Activated T-helper 9 cell treated with anti-CD3 and anti-CD28 coated beads, Interleukin-2, amount 50 U/mL, for 16 hours (primary cell): ENCODE measurements at places on chromosomes 7 and 10.

GRCh38 chr7:74269757-74270277 is 15.6 kb upstream of the RFC2 start:
- peak; percentile 28 for DNase-seq

- DNase-seq: peak; percentile 54
These were observed 18.7 kb upstream of the ARID5B start for GRCh38 chr10:61882621-61883370.

GRCh38 chr10:117996709-117997108 is 50.0 kb downstream of the RAB11FIP2 start:
- DNase-seq: no peak

DNA sequence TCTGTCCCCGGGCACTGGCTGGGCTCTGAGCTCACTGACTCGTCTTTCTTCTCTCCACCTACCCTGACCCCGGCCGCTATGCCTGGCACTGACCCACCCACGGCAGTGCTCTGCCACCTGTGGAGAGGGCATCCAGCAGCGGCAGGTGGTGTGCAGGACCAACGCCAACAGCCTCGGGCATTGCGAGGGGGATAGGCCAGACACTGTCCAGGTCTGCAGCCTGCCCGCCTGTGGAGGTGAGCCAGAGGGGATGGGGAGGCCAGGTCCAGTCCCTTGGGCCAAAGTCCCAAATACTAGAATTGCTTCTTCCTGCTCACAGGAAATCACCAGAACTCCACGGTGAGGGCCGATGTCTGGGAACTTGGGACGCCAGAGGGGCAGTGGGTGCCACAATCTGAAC is 27.3 kb downstream of the TBATA start:
- DNase-seq: no peak

DNA sequence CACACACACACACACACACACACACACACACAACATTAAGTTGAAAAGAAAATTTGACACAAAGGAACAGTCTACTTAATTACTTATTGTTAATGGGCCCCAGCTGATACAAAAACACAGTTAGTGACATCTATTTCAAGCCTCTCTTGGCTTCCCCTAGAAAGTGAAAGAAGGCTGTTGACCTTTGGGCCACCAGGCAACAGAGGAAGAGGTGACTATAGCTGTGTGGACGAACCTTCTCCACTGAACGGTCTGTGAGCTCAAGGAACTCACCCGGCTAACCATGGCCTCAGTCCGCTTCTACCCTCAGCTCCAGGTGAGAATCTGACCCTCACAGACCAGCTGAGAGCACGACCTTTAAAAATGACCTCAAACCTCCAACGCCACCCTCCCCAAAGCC is 32.9 kb upstream of the CALN1 start:
- DNase-seq: no peak

DNA sequence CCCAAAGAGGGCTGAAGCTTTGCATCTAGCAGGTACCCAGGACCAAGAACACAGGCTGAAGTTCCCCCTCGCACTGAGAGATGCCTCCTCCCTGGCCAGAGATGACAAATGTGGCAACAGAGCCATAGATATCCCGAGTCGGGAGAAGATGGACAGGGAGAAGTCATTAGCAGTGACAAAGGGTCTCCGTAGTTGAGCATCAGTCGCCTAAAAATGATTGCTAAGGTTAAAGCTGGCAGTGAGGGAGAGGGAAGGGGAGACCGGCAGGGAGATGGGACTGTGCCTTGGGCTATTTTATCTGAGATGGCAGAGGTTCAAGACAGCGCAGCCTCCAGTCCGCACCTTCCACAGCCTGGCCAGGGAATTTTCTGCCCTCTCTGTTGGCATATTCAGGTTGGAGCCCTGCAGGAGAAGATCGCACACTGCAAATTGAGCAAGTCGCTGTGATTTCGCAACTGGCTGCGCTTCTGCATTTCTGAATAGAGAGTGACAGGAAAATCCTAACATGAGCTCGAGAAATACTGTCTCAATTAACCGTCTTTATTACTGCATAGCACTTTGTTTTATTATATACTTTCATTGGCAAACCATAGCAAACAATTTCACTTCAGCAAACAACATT is 238.9 kb upstream of the GPR26 start:
- no peak for DNase-seq

- DNase-seq: no peak
These were observed 575 bp downstream of the PLPP4 start for GRCh38 chr10:120457431-120458172.

- DNase-seq: no peak
These were observed 2.2 kb upstream of the TMEM196 start for GRCh38 chr7:19775578-19775977.

DNA sequence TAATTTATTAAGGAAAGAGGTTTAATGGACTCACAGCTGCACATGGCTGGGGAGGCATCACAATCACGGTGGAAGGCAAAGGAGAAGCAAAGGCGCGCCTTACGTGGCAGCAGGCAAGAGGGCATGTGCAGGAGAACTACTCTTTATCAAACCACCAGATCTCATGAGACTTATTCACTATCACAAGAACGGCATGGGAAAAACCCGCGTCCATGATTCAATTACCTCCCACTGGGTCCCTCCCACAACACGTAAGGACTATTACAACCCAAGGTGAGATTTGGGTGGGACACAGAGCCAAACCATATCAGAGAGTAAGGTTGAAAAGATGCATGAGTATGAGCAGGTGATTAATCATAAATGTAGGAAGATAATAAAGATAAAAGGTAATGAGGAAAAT is 3.2 kb upstream of the JCAD start:
- no peak for DNase-seq

DNA sequence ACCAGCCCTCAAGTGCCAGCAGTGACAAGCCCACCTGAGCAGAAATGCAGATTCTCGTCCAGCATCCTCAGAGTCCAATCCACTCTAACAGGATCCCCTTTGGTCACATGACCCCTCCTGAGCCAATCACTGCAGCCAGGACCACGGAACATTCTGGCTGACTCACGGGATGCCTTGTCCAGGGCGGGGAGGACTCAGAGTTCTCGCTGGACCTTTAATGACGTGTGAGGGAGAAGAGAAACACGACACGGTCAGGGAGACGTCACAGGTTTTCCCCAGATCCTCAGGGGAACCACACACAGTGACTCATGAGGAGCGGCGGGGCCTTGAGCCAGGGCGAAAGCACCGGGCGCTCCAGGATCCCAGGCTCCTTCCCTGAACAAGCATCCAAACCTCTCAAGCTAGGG is 155.7 kb downstream of the PTPRN2 start:
- no peak for DNase-seq

DNA sequence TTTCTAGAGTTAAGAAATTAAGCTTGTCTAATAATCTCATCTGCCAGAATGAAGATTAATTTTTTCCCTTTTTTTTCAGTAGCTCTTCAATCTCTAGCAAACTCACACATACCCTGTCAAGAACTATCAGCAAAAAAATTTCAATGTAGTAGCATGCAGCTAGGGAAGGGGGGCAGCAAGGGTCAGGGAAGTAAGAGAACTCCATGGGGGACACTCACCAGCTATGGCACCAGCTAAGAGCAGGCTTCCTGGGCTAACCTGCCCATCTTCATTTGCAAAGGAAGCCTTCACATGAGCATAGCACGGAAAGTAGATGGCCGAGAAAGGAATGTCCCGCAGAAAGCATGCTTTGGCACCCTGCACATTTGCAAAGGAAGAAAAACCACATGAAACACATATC is 190.4 kb downstream of the SLC25A13 start:
- no peak for DNase-seq

DNA sequence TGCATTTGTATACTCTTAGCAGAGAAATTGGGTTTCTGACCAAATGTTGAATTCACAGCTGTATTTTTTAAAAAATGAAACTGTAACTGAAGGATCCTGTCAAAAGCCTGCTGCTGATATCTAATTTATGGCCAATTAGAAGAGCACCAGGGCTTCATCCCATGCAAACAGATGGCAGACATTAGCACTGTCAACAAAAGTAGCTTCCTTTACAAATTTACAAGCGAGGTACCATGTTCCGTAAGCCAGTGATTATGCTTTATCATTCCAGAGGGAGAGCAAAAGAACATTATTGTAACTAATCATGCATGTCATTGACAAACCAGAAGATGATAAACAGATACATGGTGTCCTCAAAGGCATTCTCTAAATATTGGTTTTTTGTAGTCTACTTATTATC is 177.2 kb upstream of the DKK1 start:
- DNase-seq: no peak

DNA sequence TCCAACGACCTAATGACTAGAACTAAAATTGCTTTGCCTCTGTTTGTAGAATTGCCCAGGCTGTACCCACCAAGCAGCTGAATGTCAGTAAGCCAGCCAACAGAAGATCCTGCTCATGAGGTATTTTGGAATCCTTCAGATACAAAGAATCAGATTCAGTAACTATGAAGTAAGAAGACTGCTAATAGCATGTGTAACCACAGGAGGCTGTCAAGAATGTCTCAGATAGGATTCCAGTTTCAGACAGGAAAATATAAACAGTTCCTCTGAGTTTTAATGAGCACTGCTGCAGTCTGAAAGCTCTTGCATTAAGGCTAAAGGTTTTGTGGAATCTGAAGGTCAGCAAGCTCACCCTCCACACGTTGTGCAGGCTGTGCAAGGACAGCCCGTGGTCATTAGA is 112.6 kb upstream of the ADAM12 start:
- no peak for DNase-seq

DNA sequence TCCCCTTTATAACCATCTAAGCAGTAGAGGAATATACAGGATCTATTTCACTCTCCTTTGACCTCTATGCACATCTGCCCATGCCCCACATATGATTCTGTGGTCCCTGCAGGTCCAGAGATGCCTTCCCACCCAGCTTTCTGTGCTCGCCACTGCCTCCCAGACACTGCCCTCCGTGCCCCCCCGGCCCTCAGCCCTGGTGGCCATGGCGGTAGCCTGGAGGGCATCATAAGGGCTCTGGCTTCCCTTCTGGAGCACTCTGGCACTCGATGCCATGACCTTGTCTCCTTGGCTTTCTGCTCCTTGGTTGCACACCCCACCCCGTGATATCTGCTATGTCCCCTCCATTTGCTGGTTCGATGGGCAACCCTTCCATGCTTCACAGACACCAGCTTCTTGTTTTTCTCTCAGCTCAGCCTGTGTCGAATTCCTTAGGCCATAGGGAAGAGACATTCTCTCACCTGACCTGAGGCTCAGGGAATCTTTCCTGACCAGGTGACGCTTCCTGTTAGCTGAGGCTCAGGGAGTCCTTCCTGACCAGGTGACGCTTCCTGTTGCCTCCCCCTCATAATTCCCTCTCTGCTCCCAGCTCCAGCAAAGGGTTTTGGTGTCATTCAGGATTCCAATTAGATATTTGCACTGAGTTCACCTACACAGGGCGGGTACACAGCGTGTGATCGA is 100.4 kb upstream of the GLI3 start:
- no peak for DNase-seq

DNA sequence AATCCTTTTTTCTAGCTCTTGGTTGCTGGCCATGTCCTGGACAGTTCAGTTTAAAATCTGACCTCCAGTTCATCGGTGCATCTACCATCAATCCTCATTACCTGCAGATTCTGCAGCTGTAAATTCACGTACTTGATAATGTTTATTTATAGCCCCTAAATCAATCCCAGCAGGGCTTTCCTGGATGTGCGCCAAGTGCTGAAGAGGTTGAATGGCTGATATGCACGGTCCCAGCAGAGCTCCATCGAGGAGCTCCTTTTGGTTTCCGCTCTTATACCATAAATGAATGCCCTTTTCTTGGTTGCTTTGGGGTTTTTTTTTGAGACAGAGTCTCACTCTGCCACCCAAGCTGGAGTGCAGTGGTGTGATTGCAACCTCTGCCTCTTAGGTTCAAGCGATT is 91.2 kb upstream of the CCZ1B start:
- DNase-seq: no peak

- DNase-seq: no peak
These were observed 569.9 kb downstream of the ANKRD7 start for GRCh38 chr7:118794419-118794818.

- no peak for DNase-seq
These were observed 171.5 kb downstream of the C7orf25 start for GRCh38 chr7:42740408-42740807.

- DNase-seq: no peak
These were observed 46.8 kb downstream of the CH25H start for GRCh38 chr10:89160339-89160738.

GRCh38 chr10:8800426-8800825 is 745.9 kb downstream of the GATA3 start:
- DNase-seq: no peak

GRCh38 chr10:17169803-17170202 is 31.7 kb downstream of the TRDMT1 start:
- no peak for DNase-seq

- DNase-seq: no peak
These were observed at the start of gene DLX5 for GRCh38 chr7:97024209-97025129. Gene DLX5, minus strand, starts transcription at chr7:97024831. Its CDS starts 208 bp downstream, at chr7:97024623.
